Hematopoietic multipotent progenitor cell treated with erythropoietin and hydrocortisone succinate and interleukin-3 and kit ligand, for 17 days (in vitro differentiated cells): ENCODE measurements at places on chromosomes 4 and X.
A peak's percentile ranks its signal among the peaks of the same experiment; 100 is the strongest.

GRCh38 chr4:2695346-2696060 lies 60.6 kb downstream of the TNIP2 start:
- no peak for DNase-seq

DNA sequence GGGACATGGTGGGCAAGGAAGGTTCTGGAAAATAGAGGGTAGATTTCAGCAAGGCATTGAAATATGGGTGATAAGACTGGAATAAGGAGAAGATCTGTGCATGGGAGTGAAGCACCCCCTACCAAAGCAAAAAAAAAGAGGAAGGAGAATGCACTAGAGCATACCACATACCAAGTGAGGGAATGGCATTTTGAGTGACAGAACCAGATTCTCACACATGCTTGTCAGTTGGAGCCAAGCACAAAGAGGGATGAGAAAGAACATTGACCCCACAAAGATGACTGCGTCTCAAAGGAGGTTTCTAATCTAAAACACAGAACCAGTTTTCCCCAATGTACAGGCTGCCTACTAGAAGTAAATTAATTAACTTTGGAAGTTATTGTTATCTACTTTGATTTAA lies 140.3 kb upstream of the SMAD1 start:
- no peak for DNase-seq

- no peak for DNase-seq
Measured at GRCh38 chrX:108811891-108812290, 75.5 kb upstream of the IRS4 start.

- no peak for DNase-seq
Measured at GRCh38 chr4:42401171-42401570, 3.9 kb downstream of the SHISA3 start.

GRCh38 chr4:168555437-168555836 lies 58.6 kb downstream of the PALLD start:
- DNase-seq = no peak

GRCh38 chrX:54494166-54494988 lies 1.7 kb downstream of the FGD1 start:
- no peak for DNase-seq

DNA sequence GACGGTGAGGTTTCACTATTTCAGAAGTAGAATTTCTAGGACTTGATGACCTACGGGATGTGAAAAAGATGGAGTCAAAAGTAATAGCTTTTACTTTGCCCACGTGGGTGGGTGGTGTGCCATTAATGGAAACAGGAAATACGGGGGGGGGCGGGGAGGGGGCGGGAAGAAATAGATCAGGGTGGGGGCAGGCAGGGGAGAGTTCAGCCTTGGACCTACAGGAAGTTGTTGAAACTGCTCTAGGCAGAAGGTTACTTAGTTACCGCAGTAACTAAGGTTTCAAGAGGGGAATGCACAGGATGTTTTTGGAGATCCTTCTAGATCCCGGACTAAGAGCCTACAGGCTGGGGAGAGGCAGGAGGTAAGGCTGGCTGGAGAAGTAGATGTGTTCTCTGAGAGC lies 3.6 kb upstream of the FHL1 start:
- no peak for DNase-seq

- no peak for DNase-seq
Measured at GRCh38 chrX:1274786-1275185, 6.2 kb downstream of the CSF2RA start.

GRCh38 chr4:123825596-123826291 lies 429.1 kb downstream of the SPRY1 start:
- no peak for DNase-seq

DNA sequence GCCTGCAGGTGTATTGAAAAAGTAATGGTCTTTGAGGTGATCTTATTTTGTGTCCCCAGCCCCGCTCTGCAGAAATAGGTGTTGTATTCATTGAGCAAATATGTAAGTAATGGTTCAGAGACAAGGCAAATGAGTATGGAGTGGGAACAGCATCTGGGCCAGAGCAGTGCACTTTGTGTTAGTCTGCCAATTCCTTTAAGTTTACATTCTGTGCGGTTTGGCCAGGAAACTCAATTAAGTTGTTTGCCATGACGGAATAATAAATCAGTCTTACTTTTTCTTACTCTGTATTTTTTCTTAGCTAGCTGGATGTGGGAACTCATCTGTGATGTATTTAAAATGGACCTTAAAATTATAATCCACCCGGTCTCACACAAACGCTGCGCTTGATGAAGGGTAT lies 12.6 kb downstream of the DCLK2 start:
- no peak for DNase-seq

DNA sequence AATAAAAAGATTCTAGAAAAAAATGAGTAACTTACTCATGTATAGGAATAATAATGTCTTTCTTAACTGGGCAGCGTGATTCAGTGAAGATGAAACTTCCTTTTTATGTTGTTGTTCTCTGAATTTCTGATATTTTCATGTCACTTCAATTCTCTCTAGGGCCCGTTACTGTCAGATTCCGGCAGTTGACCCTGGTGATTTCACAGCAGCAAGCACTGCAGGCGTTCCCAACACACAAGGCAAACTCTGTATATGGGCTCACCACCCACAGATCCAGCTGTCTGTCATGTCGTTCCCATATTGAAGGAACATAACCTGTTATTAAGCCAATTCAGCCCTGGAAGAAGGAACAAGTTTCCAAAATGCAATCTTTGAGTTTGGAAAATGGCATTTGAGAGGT lies 288.3 kb upstream of the GALNTL6 start:
- DNase-seq = no peak

GRCh38 chrX:133888984-133889383 lies 96.4 kb downstream of the GPC3 start:
- no peak for DNase-seq

DNA sequence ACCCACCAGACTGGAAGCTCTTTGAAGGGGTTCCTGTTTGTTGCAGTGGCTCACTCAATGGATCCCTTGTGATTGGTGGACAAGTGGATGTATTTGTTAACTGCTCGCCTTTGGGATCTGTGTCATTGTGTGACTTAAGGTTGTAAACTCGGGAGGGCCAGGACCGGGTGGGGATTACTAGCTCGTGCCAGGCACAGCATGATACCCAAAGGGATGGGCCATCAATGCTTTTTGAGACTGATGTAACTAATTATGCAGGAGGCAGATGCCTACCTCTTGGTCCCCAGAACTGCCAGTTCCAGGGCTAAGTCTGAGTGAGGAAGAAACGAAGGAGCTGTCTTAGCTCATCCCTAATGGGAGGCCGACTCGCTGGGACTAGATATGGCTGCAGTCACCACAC lies 27.7 kb downstream of the UTP14A start:
- no peak for DNase-seq

GRCh38 chr4:119537586-119537985 lies 91.0 kb downstream of the PDE5A start:
- no peak for DNase-seq

- no peak for DNase-seq
Measured at GRCh38 chr4:38166082-38166481, 205.9 kb downstream of the PTTG2 start.

GRCh38 chr4:40718586-40718985 lies 31.2 kb upstream of the NSUN7 start:
- DNase-seq = no peak

- DNase-seq = no peak
Measured at GRCh38 chrX:31237189-31237588, 165.3 kb upstream of the FTHL17 start.

DNA sequence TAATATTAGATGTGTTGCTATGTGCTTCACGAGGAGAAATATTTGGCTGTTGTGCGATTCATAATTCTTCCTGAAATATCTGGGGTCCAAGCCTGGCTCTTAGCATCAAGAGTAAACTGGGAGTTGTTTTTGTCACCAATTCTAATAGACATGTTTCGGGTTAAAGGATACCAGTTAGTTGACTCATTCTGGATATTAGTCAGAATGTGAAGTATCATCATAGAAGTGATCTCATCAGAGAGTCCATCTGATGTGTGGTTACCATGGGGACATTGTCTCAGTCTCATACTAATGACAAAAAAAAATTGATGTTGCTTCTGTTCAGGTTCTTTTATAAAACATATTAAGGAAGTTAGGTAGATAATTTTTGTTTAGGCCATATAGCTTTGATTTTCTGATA lies 57.2 kb upstream of the MTMR1 start:
- DNase-seq = no peak

DNA sequence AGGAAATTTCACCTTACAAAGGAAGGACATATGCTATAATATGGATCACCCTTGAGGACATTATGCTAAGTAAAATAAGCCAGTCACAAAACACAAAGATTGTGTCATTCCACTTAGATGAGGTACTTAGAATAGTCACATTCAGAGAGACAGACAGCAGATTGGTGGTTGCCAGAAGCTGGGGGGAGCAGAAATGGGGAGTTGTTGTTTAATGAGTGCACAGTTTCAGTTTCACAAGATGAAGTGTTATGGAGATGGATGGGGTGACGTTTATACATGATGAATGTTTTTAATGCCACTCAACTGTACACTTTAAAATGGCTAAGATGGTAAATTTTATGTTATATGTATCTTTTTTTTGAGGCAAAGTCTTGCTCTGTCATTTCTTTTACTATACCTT lies 14.8 kb upstream of the SPON2 start:
- no peak for DNase-seq

DNA sequence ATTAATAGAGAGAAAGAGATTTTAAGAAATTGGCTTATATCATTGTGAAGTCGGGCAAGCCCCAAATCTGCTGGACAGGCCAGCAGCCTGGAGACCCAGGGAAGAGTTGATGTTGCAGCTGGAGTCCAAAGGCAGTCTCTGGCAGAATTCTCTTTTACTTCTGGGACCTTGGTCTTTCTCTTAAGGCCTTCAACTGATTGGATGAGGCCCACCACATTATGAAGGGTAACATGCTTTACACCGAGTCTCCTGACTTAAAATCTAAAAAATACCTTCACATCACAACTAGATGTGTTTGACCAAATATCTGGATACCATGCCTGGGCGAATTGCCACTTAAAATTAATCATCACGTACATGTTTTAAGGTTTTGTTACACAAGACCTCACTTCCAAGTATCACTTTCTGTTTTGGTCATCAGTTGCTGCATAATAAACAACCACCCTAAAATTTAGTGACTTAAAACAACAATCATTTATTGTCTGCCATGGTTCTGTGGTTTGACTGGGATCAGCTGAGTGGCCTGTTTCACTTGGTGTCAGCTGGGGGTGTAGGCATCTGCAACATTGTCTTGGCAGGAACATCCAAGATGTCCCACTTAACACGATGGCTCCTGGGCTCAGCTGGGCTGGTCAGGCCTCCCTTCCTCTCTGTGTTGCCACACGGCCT lies 3.4 kb downstream of the CD38 start:
- DNase-seq = no peak

GRCh38 chr4:107380836-107381438 lies 339.1 kb downstream of the PAPSS1 start:
- DNase-seq = no peak

- no peak for DNase-seq
Measured at GRCh38 chrX:121479406-121479805, 432.0 kb downstream of the GLUD2 start.

- DNase-seq = no peak
Measured at GRCh38 chr4:95470622-95471021, 78.2 kb downstream of the UNC5C start.

- no peak for DNase-seq
Measured at GRCh38 chrX:20461002-20461401, 194.3 kb upstream of the RPS6KA3 start.

GRCh38 chr4:65018313-65018712 lies 609.1 kb upstream of the TECRL start:
- no peak for DNase-seq

DNA sequence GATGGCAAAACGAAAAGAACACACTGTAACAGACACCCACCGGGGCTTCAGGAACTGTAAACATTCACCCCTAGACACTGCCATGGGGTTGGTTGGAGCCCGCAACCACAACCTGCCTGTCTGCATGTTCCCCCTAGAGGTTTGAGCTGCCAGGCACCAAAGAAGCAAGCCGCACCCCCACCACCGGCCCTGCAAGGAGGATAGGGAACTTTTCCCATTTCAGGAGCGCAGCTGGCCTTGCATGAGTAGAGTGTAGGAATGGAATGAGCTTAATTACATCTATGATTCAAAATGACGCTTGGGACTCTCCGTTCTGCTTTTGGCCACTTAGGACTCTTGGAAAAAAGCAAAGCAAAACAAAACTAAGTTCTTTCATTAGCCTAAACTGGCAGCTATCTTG lies 243.6 kb upstream of the CTSO start:
- DNase-seq = no peak

- no peak for DNase-seq
Measured at GRCh38 chr4:80184825-80185756, 12.2 kb upstream of the PRDM8 start.

GRCh38 chr4:183072176-183072575 lies 26.9 kb upstream of the WWC2 start:
- DNase-seq = no peak

- peak; percentile 63 for DNase-seq
Measured at GRCh38 chr4:152981278-152981677, 45.2 kb downstream of the FHDC1 start.

DNA sequence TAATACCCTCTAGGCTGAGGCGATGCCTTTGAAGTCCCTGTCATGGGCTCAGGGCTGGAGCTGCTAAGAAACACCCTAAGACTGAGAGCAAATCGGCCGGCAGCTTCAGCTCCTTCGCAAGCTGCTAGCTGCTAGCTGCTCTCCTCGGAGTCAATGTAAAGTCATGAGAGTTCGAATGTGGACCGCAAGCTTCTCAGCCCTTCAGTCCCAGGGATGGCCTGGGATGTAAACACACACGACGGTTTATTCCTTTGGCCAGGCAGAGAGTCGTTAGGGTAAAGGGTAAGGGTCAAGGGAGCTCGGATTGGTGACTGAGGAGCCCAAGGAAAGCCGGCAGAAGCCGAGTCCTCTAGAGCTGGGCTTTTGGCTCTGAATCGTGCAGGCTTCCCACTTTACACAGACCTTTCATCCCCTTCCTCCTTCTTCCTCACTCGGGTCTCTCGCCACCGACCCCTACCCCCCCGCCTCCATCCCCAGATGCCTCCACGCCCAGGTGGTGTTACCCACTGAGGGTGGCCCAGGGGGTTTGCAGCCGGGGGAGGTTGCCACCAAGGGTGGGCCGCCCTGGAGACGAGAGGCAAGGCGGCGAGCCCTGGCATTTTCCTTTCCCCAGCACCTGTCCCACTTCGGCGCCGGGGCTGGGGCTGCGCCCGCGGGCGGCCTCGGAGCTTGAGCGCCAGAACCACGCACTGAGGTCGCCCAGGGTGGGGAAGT lies 3.1 kb upstream of the BCORL1 start:
- DNase-seq = no peak

GRCh38 chr4:15162465-15163283 lies 160.4 kb downstream of the CPEB2 start:
- DNase-seq = peak; percentile 25
